Activated CD8-positive, alpha-beta memory T cell treated with anti-CD3 and anti-CD28 coated beads, Interleukin-2, amount 50 U/mL, for 48 hours (primary cell): ENCODE measurements at places on chromosomes 6 and 20.

GRCh38 chr6:81051952-81052351 lies 700.5 kb downstream of the TENT5A start:
- DNase-seq, result no peak

- no peak for DNase-seq
Observed at GRCh38 chr6:154112181-154112809, 73.3 kb downstream of the OPRM1 start.

GRCh38 chr20:33463332-33464101 lies 20.0 kb upstream of the SNTA1 start:
- no peak for DNase-seq

DNA sequence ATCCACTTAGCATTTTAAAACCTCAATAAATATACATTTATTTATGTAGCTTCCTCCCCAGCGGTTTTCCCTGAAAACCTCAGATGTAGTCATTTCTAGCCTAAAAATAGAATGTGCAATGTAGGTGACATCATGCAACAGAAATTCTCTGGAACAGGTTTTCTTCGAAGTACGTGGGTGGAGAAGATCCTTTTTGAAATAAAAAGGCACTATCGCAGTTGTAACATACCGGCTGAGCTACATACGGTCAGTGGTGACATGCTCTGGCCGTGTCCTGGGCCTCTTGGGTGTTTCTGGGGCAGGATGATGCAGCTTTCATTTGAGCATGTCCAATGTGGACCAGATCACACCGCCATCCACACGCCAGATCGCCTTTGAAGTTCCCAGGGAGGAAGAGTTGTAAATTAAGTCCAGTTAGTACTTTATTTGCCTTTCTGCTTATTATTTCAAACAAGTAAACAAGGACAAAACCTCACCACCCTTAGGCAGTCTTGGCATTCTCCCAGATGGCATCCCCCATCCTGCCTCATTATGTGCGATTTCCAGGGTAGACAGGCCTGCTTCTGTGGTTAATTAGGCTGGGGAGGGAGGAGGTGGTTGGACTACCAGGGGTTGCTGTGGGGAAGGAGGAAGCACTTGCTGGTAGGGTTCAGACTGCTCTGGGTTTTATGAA lies 109.5 kb upstream of the CLDN20 start:
- peak; percentile 72 for DNase-seq

DNA sequence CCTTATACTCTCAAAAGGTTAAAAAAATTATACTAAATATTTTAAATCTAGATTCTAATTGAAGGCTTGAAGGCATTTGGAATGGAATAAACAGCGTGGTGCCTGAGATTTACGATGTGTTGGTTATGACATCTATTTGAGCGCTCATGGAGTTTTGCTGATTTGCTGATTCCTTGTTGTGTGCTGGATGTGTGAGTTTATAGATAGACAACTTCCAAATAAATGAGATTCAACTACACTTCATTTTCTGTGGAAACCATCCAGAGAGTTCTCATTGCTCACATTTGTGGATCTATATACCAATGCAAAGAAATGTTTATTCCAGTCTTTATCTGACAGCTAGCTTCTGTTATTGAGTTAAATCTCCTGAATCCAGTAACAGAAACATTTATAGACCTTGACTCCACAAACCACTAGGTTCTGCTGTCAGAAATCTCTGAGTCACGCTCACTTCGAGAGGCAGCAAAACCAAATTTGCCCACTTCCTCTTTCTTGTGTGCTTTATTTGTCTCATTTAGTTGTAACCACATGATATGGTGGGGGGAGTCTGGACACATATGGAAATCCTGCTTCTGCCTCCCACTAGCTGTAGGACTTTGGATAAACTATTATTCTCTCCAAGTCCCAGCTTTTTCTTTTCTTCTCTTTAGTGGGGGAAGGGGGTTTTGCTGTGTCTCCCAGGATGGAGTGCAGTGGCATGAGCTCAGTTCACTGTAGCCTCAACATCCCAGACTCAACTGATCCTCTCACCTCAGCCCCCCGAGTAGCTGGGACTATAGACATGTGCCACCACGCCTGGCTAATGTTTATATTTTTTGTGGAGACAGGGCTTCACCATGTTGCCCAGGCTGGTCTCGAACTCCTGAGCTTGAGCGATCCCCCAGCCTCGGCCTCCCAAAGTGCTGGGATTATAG lies 54.5 kb downstream of the IPCEF1 start:
- no peak for DNase-seq

DNA sequence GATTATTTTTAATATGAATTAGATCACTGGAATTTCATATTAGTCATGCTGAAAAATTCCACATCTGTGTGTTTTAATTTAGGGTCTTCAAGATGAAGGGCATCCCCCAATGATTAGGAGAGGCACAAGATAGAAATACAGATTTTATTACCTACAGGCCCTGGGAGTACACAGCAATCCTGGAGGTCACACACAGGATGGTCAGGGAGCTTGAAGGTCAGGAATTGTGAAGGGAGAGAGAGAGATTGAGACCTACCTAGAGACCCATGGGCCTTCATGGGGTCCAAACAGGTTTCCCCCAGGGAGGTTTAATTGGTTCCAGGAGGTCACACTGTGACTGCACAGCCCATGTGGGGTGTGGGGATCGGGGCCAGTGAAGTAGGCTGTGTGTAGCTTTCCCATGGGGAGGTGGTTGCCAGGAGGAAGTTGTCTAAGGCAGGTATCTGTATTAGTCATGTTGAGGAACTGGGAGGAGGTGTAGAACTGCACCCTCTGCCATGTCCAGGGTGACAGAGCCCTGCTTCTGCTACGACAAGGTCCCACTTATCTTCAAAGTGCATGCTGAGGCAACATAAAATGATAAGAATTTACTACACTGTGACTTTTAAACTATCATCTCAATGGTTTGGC lies 18.3 kb downstream of the SNX9 start:
- no peak for DNase-seq

DNA sequence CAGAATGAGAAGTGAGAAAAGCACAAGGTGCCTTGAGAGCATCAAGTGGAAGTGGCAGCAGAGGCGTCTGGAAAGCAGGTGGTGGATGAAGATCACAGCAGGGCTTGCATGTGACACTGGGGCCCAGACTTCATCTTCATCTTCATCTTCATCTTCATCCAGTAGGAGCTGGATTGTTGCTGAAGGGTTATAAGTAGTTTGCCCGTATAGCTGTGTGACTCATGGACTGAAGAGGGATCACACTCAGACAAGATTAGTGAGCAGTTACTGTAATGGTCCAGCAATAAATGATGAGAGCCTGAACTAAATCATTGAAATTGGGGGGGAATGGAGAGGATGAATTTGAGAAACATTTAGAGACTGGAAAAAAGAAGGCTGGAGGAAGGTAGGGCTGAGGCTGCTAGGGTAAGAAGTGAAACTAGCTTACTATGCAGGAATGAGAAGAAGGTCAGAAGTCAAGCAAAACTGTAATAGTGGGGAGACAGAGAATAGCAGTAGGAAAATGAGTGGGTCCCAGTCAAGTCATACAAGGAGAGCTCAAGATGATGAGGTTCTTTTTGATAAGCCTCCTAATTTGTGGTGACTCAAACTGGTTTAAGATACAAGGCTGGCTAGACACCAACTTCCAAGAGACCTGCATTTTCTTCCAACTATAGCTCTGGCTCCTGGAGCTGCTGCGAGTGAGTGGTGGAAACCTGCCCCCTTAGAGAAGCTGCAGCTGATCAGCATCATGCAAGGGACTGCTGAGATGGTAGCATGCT lies 92.3 kb upstream of the BEND6 start:
- DNase-seq, result no peak

DNA sequence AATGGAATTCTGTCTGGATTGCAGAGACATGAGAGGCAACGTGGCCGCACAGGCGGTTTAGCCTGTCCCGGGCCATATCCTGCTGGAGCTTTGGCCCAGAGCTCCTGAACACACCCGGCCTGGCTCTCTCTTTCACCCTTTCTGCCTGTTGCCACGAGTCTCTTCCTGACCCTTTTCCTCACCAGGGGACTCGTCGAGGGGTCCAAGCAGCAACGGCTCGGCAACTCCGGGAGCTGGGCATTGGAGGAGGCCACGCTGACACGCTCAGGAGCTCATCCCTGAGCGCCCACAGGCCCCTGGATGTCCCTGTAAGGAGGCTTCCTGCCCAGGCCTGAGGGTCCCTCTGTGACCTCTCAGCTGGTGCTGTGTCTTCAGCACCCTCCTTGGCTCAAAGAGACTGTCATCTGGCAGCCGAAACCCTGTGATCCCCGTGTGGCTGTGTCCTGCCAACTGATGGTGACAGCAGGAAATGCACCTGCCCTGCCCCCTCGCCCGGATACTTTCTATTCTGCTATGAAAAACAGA lies 103.8 kb downstream of the RNASET2 start:
- DNase-seq, result no peak

- no peak for DNase-seq
Observed at GRCh38 chr6:107132330-107132954, 17.1 kb upstream of the BEND3 start.

- DNase-seq, result no peak
Observed at GRCh38 chr20:35963878-35964277, 4.5 kb upstream of the CNBD2 start.

- no peak for DNase-seq
Observed at GRCh38 chr6:54112151-54112650, 958 bp downstream of the MLIP start.

DNA sequence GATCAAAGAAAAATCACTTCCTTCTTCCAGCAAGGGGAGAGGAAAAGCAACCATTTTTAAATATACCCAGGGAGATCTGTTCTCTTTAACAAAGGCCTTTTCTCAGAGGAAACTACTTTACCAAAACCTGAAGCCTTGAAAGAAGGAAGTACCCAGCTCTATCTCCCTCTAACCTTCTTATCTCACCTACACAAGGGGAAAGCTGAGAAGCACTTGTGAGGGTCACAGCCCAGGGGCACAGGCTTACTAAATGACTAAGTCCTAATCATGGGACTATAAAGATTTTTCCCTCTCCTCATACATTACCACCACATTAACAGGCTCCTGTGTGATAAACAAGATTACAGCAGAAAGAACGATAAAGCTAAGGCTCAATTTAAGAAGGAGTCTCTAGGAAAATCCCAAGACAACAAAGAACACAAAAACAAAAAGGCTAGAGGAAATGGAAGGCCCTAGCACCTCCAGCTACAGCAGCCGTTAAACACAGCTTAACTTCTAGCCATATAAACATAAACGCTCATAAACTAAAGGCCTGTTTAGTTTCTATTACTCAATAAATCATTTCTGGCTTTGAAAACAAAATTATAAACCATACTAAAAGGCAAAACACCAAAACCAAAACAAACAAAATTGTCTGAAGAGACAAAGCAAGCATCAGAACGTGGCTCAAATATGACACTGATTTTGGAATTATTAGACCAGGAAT lies 284.9 kb upstream of the ECI2 start:
- DNase-seq, result no peak

DNA sequence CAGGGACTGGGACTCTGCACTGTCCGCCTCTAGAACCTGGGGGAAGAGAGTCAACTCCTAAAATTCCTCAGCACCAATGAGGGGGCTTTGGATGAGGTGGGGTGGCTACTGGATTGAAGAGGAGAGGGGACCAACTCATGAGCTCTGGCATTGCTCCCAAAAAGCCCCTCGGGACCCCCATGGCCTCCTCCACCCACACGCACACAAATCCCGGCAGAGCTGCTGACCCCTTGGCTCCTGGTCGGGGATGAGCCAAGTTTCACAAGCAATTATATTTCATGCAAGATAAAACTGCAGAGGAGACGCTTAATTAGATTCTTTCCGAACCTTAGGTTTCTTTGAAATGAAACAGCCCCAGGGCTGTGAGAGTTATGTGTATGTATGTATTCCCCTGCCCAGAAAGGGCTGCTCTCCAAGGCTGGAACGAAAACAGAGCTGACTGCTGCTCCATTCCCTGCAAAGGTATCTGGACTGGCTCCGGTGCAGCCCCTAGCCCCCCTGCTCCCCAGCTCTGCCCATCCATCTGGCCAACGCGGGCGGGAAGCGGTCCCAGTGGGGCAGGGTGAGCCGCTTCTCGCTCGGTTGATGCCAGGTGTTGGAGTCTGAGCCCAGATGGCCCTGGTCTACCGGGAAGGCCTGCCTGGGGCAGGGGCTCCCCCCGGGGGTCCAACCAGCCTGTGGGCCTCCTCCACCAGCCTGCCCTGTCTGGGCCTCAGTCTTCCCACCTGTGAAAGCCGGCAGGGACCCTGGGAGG lies 46.8 kb upstream of the STX16 start:
- no peak for DNase-seq

GRCh38 chr20:40657526-40657925 lies 31.5 kb downstream of the MAFB start:
- no peak for DNase-seq

DNA sequence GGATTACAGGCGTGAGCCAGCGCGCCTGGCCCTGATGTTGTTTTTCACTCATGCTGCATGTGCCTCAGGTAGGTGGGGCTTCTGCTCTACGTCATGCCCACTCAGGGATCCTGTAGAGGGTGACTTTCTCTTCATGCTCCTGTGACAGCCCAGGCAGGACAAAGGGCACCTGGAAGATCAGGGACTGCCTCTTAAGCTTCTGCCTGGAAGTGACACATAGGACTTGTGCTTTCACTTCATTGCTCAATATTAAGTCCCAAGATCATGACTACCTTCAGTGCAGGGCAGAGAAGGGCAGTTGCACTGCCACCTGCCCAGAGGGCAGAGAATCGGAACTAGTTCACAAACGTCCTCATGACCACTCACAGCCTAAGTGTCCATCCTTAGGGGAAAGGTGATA lies 249.5 kb upstream of the SULF2 start:
- no peak for DNase-seq

DNA sequence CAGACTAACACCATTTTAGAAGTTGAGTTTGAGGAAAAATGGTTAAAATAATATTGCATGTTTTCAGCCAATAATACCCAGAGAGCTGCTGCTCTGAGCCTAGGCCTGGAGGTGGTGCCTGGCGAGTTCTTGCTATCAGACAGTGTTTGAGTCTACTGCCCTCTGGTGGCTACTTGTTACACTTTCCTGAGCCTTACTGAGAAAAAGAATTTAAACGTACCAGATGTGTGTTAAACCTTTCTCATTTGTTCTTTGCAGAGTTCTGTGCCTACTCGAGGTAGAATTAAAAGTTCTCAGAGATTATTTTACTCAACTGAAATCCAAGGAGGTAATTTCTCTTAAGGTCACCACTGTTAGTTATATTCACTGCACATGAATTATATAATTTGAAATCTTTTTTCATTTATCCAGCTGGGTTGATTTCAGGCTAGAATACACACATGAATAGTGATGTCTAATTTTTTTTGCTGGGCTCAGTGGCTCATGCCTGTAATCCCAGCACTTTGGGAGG lies 38.2 kb downstream of the SHLD1 start:
- peak; percentile 71 for DNase-seq

GRCh38 chr6:39343396-39343870 lies 20.9 kb upstream of the KCNK16 start:
- no peak for DNase-seq
